Activated naive CD8-positive, alpha-beta T cell treated with anti-CD3 and anti-CD28 coated beads, Interleukin-2, amount 50 U/mL, for 16 hours (primary cell): ENCODE measurements at places on chromosomes 1 and 21.

DNA sequence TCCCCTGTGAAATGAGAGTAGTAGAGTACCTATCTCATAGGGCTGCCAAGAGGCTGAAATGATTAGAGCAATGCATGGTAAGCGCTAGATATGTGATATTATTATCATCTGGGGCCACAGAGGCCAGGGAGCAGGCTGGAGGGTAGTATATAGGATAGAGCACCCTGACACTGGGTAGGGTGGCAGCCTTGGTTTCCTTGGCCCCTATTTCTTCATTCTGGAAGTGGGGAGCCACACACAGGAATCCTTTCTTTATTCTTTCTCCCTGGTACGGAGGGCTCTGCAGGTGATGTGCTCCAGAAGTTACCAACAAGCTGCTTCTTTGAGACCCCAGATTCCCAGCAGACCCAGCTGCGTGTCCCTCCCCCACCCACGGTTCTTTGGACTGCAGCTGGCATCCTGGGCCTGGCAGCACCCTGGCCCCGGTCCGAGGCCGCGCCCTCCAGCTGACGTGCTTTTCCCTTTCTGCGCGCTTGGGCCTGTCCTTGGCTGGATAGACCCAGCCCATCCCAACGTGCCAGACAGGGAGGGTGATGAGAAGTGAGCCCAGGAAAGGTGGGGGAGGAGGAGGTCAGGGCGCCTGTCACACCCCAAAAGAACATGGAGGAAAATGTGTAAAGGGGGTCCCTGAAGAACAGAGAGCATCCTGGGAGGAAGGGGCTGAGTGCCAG is 18.2 kb downstream of the INAVA start:
- DNase-seq, result no peak

DNA sequence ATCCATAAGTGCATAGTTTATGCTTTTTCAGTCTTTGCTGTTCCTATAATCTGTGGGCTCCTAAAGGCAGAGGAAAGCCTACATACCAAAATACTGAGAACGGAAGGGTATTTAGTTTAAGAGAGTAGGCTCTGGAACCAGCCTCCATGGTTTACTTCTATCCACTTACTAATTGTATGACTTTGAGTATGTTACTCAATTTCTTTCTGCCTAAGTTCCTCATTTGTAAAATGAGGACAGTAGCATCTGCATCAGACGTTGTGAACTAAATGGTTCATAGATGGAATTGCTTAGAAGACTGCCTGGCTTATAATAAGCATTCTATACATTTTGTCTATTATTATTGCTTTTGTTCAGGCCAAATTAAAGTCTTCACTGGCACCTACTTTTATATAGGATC is 111.0 kb downstream of the NTNG1 start:
- DNase-seq, result no peak

DNA sequence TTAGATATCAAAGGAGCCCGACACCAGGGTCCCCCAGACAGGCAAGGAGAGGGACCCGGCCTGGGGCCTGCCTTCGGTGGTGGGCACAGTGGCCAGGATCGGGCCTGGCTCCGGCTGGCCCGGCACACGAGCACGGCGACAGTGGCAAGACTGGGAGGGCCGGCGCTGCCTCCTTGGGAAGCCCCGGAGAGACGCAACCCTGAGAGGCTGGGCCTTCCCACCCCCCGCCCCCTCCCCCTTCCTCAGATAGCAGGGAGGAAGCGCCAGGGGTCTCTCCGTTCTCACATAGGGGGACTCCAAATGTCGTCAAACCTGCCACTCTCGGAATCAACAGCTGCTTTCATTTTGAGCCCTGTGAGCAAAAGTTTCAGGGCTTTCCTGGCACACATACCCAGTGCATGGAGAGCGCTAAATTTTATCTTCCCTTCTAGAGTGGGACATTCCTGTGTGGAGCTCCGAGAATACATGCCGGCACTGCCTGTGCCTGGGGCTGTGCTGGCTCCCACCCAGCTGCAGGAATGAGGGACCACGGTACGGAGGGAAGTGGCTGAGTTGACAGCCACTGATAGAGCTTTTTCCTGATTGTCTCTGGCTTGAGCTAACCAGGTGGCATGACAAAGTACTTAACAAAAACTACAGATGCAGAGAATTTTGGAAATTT is 62.4 kb downstream of the CD247 start:
- no peak for DNase-seq

DNA sequence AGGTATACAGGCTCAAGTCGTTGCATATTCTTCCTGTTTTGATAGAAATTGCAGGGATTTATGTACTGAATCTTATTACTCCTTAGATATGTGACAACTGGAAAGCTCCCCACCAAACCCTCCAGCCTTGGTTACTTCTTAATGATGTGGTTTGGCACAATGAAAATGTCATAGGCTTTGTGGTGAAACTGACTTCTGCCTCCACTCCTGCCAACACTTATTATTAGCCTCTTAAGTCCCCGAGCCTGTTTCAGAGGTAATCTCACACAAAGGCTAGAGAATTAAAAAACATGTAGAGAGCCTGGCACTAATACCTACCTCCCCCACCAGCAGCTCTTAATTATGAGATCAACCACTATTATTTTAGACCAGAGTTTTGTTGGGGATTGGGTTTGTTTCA is 4.2 kb downstream of the COX20 start:
- no peak for DNase-seq

GRCh38 chr1:181517181-181517875 is 34.0 kb downstream of the CACNA1E start:
- no peak for DNase-seq

DNA sequence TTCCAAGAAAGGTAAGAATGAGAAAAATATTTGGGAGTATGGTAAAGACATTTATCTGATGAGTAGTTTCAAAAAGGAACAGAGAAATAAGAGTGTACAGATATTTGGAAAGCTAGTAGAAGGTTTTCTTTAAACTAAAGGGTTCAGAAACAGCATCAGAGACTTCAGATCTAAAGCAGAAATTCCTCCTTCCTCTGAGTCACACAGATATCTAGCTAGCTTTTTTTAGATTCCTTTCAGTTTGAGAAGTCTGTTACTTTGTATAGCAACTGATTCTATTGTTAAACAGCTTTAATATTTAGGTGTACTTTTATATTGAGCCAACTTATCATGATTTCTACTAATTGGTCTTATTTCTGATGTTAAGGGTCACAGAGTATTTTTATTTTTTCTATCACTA is 4.7 kb downstream of the AMY2B start:
- no peak for DNase-seq

DNA sequence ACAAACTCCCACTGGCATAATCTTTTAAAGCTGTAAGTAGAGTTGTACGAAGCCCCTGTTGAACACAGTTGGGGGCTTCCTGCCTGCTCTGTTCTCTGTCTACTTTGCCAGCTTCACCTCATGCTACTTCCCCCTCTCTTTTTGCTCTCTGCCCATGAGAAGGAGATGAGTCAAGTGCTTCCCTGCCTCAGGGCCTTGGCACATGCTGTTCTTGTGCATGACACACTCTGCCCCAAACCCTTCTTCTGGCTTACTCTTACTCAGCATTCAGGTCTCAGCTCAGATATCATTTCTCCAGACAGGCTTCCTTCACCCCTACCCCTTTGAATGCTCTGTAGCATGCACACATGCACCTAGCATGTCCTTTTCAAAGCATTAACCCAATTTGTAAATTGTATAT is 208.8 kb downstream of the FOXD2 start:
- DNase-seq, result no peak

DNA sequence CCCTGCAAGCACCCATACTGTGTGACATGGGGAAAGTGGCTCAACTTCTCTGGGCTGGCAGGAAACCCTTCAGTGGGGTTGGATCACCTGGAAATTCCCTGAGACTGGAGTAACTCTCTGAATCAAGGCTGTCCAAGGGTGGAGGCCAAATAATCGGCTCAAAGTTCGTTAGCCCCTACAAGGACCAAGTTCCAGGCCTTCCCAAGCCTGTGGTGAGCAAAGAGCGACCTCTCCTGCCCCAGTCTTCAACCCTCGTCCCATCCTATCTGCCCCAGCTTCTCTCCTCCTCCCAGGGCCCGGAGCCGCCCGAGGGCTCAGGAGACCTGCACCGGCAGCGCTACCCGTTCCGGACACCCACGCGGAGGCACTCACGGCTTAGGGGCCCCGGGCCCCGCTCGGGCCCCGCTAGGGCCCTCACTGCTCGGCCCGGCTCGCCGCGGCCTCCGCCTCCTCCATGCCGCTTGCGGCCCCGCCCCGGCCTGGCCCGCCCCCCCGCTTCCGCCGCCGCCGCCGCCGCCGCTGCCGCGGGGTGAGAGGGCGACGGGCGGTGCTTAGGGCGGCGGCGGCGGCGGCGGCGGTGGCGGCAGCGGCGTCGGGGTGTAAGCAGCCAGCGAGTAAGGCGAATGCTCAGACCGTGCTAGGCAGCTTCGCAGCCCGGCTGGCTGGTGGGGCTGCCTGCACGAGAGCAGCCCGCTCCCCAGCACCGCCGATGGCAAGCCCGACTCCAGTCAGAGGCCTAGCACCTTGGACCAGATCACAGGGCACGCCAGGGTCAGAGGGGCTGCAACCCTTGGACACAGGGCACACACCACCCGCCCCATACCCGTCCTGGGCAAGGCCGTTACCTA is at the start of gene POMGNT1:
POMGNT1 (minus strand) TSS at position 471 of the 848 bp plus-strand sequence. CDS start 613 bp downstream, outside the sequence.
- peak; percentile 58 for DNase-seq

GRCh38 chr21:44711327-44712202 is at the start of gene TSPEAR:
TSPEAR (minus strand) TSS chr21:44711572; CDS start chr21:44711514, 58 bp downstream.
- DNase-seq, result no peak

DNA sequence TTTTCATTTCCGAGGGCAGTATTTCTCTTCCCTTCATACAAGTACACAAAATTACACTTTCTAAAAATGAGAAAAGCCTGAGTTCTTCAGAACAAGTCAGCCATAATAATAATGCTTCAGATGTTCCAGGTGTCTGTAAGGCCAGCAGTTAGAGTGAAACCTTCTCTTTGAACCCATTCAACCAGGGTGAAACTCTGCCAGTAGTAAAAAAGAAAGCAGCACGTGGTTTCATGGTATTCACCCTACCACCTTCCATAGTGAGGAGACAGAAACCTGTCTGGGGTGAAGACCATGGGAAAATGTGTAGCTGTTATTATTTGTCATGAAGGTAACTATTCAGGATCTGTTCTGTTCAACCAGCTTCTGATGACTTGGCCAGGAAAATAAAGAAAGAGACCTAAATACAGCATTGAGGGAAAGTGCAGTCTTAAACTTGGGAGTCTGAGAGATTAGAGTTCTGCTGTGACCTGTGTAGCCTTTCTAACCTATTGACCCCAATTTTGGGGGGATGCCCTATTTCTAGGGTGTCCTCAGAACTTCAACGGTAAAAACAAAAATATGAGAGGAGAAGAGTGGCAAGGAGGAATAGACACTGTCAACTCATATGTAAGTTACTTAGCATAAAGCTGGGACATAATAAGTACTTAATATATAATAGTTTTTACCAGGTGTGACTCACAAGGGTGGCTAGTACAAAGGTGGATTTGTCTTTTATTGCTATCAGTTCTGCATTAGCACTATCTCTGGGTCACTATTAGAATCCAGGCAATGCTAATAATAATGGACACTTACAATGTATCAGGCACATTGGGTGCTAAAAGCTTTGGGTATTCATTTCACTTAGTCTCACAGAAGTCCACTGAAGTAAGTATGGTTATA is 70.0 kb upstream of the TNFSF4 start:
- no peak for DNase-seq

- no peak for DNase-seq
Measured at GRCh38 chr1:216682752-216683151, 40.5 kb downstream of the ESRRG start.

- no peak for DNase-seq
Measured at GRCh38 chr1:6401673-6402072, 8.1 kb upstream of the ACOT7 start.

GRCh38 chr1:244368279-244368678 is 83.4 kb downstream of the ADSS2 start:
- no peak for DNase-seq

- no peak for DNase-seq
Measured at GRCh38 chr21:44482581-44483287, 27.4 kb downstream of the LRRC3 start.

DNA sequence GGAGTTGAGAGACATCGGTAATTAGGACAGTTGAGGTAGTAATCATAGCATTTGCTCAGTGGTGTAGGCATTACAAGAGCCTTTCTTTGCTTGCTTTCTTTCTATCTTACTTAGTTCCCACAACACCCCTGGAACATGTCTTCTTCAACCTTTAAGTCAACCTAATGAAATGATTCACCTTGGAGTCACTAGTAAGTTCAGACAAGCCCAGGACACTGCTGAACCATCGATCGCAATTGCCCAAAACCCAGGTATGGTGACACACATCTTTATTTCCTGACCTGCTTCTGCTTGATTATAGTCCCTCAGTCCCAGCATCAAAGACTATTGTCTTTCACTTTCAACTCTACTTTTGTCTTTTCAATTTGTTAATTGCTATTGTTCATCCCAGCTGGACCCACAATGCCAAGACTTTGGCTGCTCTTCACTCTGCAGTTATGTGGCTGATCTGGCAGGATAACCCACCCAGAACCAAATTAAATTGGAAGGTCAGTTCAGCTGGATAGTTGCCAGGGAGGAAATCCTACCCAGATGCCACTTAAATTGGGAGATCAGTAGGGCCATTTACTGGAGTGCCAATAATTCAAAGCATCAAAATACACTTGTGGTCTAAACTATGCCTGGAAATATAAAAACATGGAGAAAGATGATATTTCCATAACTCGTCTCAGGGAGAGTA is 272.9 kb downstream of the RWDD3 start:
- DNase-seq, result no peak

- DNase-seq, result no peak
Measured at GRCh38 chr21:42056468-42056867, 14.6 kb upstream of the UMODL1 start.

DNA sequence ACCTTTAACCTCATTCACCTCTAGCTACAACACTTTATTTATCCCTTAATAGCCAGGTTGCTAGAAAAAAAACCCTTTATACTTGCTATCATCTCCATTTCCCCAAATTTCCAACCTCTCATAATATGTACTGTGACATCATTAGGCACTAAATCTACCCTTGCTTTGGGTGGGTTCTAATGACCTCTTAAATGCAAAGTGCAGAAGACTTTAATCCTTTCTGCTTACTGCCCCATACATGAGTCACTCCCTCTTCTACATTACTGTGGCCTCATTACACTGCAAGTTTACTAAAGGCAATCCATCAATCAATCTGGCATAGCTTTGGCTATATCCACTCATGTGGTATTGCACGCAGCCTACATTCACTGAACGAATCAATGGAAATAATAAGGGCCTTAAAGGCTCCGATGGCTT is 353.3 kb downstream of the SMYD3 start:
- no peak for DNase-seq

DNA sequence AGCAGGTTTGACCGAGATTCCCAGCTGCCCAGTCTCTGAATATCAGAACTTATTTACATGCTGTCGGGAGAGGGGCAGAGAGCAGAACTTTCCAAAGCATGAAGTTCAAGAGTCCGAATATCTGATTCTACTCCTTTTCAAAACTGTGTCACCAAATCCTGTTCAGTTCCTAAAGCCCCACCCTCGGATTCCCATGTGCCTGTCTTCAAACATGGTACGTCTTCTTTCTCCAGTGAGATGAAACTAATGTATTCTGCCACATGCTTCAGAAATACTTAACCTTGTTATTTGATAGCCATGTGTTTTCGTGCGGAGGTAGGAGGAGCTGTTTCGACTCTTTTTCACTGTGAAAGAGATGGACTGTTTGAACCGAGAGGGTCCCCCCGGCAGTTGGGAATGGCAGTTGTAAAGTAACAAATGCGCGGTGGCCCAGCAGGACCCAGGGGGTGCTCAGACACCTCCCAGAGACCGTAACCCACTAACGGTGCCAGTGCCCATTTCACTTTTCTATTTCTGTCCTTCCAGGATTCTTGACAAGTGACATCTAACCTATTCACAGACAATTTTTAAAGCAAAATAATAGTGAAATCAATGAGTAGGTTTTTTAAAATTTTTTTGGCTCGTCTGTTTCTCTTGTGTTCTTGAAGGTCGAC is 67.2 kb downstream of the ZBTB18 start:
- DNase-seq, result no peak
